ENCODE measurements at places on chromosomes 11 and 22.

DNA sequence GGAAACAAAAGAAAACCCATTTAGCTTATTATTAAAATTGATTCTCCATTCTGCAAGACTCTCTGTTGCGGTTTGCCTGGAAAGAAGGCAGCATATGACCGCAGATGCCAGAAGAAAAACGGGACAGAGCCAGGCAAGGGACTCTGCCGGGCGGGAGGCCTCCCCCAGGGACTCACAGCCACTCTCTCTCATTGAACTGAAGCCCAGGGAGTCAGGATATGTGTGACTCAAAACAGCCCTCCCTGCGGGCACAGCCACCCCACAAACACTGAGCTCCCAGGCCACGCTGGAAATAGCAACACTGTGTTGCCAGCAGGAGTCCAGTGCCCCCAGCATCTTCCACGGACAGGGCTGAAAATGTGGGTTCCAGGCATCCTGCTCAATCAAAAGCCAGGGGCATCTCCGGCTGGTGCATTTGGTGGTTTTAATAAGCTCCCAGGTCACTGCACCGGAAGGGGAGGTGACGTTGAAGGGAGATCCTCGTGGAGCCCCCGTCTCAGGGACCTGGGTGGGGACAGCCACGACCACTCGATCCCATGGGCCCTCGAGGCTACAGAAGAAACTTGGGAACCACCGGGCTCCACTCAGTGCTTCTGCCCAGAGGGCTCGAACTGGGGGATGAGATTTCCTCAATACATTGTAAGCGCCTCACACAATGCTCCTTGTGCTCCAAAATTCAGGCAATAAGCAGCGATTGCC lies 624.5 kb downstream of the TBC1D22A start:
- no peaks in the 10 kb centered on the region for H3K4me1 ChIP-seq
- DNase-seq = no peak
- H3K4me3 ChIP-seq = no peak overlapping the region
- H3K36me3 ChIP-seq = no peaks in the 10 kb centered on the region

DNA sequence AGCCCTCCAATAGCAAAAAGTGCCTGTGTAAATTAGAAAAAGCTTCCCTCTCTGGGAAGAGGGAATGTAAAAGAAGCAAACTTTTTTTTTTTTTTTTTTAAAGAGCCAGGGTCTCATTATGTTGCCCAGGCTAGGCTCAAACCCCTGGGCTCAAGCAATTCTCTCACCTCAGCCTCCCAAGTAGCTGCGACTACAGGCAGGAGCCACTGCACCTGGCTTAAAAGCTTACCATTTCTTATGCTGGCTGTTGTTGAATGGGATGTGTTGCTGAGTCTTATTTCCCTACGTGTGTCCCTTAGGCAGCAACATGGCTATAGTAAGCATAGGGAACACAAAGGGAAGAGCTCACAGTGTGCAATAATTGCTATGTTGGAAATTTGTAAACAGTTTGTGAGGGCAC lies 225.5 kb upstream of the CCDC90B start:
- H3K27ac ChIP-seq = no peak overlapping the region
- no peaks in the 10 kb centered on the region for H3K4me1 ChIP-seq
- no peak for DNase-seq
- no peak overlapping the region for H3K4me3 ChIP-seq
- no peaks in the 10 kb centered on the region for H3K27me3 ChIP-seq
- H3K36me3 ChIP-seq = no peaks in the 10 kb centered on the region

DNA sequence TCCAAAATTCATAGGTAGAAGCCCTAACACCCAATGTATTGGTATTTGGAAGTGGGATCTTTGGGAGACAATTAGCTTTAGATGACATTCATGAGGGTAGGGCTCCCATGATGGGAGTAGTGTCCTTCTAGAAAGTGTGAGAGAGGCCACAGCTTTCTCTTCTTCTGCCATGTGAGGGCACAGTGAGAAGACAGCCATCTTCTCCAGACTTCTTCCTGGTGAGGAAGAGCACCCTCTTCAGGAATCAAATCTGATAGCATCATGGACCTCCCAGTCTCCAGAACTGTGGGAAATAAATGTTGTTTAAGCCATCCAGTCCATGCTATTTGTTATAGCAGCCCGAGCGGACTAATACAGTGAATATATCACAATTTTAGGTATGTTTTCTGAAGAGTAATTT lies 96.9 kb downstream of the CNTN5 start:
- no peak for DNase-seq
- H3K27me3 ChIP-seq = no peaks in the 10 kb centered on the region
- no peak overlapping the region for H3K27ac ChIP-seq
- H3K4me1 ChIP-seq = no peaks in the 10 kb centered on the region

GRCh38 chr11:123404676-123405075 lies 25.4 kb upstream of the GRAMD1B start:
- no peak overlapping the region for H3K4me3 ChIP-seq
- H3K36me3 ChIP-seq = no peaks in the 10 kb centered on the region
- DNase-seq = no peak
- H3K27me3 ChIP-seq = peaks cover 9% of the 10 kb centered on the region
- H3K4me1 ChIP-seq = peaks cover 24% of the 10 kb centered on the region
- no peak overlapping the region for H3K27ac ChIP-seq

- DNase-seq = no peak
- no peaks in the 10 kb centered on the region for H3K4me1 ChIP-seq
- no peak overlapping the region for H3K27ac ChIP-seq
- no peaks in the 10 kb centered on the region for H3K36me3 ChIP-seq
- H3K27me3 ChIP-seq = peaks cover 2% of the 10 kb centered on the region
- no peak overlapping the region for H3K4me3 ChIP-seq
Observed at GRCh38 chr11:124202951-124203350, 19.8 kb downstream of the OR10D3 start.

DNA sequence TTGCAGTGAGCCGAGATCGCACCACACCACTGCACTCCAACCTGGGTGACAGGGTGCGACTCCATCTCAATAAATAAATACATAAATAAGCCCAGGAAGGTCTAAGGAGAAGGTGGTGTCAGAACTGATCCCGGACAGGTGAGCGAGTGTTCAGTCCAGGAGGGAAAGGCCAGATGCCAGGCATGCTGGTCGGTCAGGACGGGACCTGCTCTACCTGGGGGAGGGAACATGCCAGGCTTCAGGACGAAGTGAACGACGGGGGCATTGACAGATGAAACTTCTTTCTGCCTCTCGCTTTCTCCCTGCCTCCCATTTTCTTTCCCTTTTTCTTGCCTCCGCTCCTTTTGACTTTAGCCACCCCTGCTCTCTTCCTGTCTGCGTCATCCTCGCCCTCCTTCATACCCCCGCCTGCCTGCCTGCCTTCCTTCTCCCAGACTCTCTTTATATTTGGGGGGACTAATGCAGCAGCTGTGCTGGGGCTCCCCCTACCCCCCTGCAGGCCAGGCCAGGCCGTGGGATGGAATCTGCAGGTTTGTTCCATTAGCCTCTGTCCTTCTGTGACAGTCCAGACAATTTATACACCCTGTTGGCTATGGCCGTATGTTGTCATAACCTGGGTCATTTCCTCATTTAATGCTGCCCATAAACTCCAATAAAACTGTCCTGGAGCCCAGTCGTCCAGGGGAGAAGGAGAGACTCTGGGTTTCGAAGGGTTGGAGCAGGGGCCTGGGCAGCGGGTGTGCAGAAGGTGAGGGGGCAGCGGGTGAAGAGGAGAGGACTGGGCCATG lies 209.2 kb upstream of the TBCEL start:
- peaks cover 6% of the 10 kb centered on the region for H3K27me3 ChIP-seq
- H3K4me3 ChIP-seq = no peak overlapping the region
- H3K4me1 ChIP-seq = no peaks in the 10 kb centered on the region
- H3K27ac ChIP-seq = no peak overlapping the region
- DNase-seq = no peak

DNA sequence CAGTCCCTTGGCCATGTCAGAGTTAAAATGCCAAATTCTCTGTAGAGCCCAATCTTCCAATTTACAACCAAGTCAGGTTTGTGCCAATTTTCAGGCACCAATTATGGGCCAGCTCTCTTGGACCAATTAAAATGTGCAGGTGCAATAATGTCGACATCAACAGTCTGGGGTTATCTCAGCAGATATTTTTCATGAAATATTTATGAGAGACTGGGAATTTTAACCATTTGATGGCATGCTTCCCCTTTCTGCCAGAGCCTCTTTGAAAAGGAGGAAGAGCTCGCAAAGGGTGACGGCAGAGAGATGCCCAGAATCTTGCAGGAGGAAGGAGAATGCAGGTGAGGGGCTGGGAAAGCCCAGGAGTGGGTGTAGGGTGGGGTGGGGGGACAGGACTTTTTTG lies 100.8 kb upstream of the SYT13 start:
- no peak overlapping the region for H3K4me3 ChIP-seq
- H3K4me1 ChIP-seq = peaks cover 14% of the 10 kb centered on the region
- H3K27ac ChIP-seq = no peak overlapping the region
- H3K36me3 ChIP-seq = no peaks in the 10 kb centered on the region
- peaks cover 18% of the 10 kb centered on the region for H3K27me3 ChIP-seq

DNA sequence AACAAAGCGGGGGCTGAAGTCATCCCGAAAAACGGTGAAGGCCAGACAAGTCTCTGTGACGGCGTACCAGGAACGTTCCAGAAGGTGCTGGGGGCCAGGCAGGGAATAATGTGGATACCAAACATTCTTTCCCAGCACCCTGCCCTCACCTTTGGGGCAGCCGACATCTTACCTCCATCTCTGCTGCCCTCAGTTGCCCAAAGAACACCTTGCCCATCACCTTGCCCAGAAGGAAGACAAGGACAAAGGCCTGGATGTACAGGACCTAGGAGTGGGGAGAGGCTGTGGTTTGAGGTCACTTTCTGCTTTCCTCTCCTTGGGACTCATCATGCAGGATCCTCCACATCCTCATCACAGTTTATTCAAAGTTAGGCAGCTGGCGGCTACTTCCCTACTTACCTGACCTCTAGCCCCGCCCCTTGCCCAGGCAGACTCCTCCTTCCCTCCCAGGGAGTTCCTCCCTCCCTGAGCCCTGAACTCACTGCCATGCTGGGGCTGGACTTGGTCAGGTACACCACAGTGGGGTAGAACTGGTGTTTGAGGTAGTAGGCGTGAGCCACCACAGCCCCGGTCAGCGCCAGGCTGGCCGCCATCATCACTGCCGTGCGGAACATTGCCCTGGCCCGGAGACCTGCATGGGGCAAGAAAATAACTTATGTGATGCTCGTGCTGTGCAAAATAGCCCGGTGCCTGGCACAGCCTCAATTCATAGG lies 1.2 kb downstream of the SYVN1 start:
- H3K27me3 ChIP-seq = no peaks in the 10 kb centered on the region
- peak overlapping the region; percentile 100 for H3K27ac ChIP-seq
- peaks cover 29% of the 10 kb centered on the region for H3K4me1 ChIP-seq
- peak; percentile 71 for DNase-seq

DNA sequence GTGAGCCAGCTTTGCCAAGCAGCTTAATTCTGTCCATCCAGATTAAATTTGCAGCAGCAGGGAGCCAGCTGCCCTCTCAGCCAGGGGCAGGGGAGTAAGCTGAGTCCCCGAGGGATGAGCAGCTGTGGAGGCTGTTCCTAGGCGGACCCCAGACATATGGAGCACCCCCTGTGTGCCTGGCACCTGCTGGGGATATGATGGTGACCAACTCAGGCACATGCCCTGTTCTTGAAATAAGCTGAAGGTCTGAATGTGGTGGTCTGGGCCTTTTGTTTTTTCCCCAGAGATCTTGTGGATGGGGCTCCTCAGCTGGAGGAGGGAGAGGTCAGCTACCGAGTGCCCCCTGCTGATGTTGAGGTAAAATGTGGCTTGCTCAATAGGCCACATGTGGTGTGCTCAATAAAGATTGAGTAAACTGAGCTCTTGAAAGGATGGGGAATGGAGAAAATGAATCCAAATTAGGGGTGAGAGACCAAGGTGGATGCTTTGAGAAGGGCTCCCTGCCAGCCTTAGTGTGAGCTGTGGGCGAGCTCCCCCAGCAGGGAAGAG lies 103.3 kb upstream of the NNMT start:
- H3K36me3 ChIP-seq = peaks cover 36% of the 10 kb centered on the region
- DNase-seq = no peak
- no peak overlapping the region for H3K4me3 ChIP-seq
- peak overlapping the region; percentile 47 for H3K27ac ChIP-seq
- peaks cover 55% of the 10 kb centered on the region for H3K4me1 ChIP-seq
- no peaks in the 10 kb centered on the region for H3K27me3 ChIP-seq
